ENCODE measurements at places on chromosomes 5 and 9.

- DNase-seq, result no peak
These were observed 59.3 kb downstream of the CAST start for GRCh38 chr5:96721351-96721977.

GRCh38 chr5:54785729-54786591 lies 199.4 kb downstream of the ESM1 start:
- no peak for DNase-seq

DNA sequence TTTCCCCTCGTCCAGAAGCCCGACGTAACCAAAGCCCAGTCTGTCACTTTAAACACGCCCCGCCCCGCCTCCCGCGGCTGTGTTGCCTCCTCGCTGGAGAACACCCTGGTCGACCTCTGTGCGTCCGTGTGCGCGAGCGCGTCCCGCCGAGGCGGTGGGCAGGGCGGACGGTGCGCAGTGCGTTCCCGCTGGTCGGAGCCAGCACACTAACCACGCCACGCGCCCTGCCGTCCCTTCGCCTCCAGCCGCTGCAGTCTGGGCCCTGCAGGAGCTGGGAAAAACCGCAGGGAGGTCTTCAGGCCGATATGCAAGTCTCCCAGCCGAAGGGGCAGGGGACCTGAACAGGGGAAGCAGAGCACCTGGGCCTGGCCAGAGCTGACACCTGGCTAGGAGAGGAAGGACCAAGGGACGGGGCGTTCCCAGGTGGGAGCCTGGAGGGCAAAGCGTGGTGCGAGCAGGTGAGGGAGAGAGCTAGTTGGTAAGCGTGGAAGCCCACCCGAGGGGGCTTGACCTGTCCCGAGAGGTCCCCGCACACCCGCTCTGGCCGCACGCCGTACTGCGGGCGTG lies 1.3 kb upstream of the PHPT1 start:
- no peak for DNase-seq

DNA sequence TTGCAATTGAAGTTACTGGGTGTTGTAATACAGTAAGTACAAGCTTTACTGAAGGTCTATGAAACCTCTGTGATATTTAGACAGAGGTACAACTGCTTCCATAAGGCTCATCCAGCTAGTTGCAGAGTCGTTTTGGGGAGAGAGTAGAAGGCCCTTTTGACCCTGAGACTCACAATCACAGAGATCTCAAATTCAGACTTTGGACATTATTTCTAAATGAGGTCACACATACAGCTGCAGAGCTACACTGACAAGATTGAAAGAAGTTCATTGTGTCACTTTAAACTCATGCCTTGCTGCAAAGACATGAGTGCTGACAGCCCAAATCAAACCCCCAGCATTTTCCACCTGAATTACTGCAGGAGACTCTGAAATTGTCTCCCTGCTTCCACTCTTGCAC lies 205.9 kb upstream of the TMEM161B start:
- DNase-seq, result no peak

DNA sequence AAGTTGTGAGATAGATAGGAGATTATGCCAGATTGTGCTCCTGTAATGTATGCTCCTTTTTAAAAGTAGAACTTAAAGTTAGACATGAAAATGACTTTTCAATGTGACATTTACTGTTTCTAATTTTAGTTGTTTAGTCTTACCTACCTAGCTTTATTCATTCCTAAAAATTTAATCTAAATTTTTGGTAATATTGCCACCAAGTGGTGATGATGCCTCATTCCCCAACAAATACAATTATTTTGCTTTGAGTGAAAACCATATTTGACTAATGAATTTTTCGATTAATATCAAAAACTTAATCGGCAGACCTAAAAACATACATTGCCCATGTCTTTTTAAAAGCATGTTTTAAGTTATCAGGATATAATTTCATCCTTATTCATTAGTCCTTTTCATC lies 25.6 kb downstream of the PPWD1 start:
- no peak for DNase-seq

DNA sequence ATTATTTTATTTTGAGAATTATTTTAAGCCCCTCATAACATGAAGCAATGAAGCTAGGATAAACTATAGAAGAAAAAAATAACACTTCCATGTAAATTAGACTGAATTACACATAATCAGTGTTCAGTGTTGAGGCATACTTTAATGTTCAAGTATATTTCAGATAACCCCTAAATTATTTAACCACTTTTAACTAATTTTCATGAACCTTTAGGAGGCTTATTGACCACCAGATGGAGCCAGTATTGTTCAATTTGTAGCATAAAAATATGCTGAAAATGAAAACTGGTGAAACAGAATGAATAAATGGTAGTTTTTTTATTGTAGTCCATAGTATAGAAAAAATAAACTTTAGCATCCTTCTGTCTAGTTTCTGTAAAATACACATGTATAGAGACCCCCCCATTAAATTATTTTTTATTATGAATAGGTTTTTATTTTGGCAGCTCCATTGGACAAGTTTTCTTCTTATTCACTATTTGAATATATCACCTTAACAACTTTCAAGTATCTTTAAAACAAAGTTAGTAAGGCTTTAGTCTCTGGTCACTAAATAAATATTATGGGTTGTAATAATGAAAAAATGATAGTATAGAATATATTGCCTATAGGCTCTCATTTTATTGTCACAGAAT lies 190.1 kb downstream of the CWC27 start:
- no peak for DNase-seq

- DNase-seq, result no peak
These were observed 21.1 kb downstream of the PSMB7 start for GRCh38 chr9:124394167-124394566.

DNA sequence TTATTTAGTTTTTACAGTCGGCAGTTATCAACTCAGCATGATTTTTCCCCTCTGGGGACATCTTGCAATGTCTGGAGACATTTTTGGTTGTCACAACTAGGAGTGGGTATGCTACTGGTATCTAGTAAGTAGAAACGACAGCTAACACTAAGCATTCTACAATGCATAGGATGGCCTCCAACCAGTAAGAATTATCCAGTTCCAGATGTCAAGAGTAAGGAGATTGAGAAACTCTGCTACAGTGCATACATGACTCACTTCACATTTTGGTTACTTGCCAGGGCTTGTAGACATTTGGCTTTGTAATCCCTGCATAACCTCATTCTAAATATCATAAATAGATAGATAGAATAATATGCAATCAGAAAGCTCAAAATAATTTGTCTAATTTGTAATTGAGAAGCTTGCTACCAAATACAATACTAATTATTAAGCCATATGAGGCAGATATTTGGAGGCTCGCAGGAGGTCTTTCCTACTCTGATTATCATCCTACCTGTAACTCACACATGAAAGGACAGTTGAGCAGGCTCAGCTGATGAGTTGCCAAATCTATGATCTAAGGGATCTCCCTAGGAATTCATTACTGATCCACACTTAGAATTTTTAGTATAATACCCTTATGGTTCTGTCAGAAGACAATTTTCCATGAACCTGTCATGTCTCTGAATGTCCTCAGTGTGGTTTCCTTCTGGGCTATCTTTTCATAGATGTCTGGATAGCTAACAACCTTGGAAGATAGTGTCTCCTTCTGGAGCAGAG lies 346.9 kb upstream of the TLE4 start:
- no peak for DNase-seq

GRCh38 chr5:170603109-170603508 lies 99.3 kb downstream of the KCNIP1 start:
- no peak for DNase-seq

DNA sequence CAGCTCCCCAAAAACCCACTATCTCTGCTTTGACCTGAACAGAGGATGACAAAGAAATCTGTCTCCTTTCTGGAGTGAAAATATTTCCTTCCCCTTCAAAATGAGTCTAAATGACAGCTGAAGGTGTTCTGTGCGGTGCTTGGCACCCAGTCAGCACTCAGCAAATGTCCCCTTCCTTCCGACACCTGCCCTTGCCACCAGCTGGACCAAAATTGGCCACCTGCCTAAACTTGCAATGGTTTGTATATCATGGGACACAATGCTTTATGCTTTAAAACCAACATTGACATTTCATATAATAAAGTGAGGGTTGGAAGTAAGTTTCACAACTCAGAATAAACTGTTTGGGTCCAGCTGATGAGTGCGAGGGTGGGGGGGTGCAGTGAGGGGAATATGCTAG lies 7.5 kb upstream of the TTC1 start:
- DNase-seq, result no peak

GRCh38 chr9:134644725-134645606 lies 3.4 kb downstream of the COL5A1 start:
- DNase-seq, result no peak

GRCh38 chr5:119373449-119373858 lies 17.6 kb downstream of the TNFAIP8 start:
- no peak for DNase-seq

GRCh38 chr5:36842087-36842486 lies 34.5 kb upstream of the NIPBL start:
- DNase-seq, result no peak

- DNase-seq, result no peak
These were observed 209.0 kb downstream of the CSNK1G3 start for GRCh38 chr5:123720955-123721354.

DNA sequence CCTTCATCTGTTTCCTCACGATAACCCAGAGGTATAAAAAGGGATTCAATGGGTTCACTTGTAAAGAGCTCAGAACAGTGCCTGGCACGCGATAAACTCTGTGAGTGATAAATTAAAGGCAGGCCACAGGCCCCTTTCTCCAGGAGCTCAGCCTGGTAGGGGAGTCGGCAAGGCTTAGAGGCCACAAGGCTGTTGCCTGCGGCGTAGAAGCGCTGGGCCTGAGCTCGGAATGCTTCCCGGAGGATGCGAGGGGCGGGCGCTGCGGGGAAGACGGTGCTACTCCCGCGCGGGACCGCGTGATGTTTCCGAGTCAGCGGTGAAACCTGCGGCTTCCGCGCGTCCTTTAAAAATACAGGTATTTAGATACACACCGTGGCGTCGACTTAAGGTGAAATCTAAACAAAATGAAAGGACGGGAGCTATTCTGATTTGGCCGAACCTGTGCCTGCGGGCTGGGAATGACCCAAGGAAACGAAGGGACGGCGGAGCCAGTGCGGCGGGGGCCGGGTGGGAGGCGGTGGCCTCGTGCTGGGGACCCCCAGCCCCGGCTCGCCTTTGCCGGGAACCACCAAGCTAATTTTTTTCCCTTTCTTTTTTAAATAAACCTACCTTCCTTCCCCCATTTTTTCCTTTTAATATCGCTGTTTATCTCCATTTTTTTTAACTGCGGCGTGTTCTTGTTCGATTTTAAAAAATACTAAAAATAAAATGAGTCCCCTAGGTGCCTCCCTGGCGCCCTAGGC lies 6.2 kb downstream of the NKX2-5 start:
- no peak for DNase-seq

- DNase-seq, result no peak
These were observed 89.7 kb upstream of the SLC44A1 start for GRCh38 chr9:105154723-105155191.

GRCh38 chr9:83304686-83305085 lies 233.5 kb downstream of the FRMD3 start:
- peak; percentile 63 for DNase-seq

DNA sequence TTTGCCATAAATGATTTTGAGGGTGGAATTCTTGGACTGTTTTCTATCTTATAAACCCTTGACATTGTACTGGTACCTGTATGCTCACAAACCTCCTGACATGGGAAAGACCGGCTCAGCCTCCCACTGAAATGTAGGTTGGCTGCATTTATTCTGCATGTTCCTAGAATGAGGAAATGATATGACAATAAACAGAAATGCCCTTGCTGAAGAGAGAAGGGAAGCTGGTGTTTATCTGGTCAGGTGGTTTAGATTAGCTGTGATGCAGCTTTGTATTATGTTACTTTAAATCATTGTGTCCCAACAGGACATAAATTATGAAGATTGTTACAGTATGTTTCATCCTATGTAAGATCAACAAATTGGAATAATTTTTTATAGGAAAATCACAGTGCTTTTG lies 23.1 kb upstream of the CATSPER3 start:
- DNase-seq, result no peak

DNA sequence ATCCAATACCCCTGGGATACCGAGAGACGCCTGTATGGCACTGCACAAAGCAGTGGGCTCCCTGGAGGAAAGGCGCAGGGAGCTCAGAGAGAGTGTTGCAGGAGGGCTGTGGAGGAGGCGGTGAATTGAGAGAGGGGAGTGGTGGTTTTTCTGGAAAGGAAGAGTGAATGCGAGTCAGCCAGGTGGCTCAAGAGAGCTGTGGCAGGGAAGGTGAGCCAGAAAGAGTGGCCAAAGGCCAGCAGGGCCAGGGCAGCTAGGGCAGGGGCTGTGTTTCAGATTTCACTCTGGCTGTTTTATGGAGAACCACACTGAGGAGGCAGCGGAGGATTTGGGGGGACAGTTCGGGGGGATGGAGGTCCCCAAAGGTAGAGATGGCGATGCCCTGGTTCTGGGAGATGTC lies 13.0 kb upstream of the DAB2IP start:
- no peak for DNase-seq

DNA sequence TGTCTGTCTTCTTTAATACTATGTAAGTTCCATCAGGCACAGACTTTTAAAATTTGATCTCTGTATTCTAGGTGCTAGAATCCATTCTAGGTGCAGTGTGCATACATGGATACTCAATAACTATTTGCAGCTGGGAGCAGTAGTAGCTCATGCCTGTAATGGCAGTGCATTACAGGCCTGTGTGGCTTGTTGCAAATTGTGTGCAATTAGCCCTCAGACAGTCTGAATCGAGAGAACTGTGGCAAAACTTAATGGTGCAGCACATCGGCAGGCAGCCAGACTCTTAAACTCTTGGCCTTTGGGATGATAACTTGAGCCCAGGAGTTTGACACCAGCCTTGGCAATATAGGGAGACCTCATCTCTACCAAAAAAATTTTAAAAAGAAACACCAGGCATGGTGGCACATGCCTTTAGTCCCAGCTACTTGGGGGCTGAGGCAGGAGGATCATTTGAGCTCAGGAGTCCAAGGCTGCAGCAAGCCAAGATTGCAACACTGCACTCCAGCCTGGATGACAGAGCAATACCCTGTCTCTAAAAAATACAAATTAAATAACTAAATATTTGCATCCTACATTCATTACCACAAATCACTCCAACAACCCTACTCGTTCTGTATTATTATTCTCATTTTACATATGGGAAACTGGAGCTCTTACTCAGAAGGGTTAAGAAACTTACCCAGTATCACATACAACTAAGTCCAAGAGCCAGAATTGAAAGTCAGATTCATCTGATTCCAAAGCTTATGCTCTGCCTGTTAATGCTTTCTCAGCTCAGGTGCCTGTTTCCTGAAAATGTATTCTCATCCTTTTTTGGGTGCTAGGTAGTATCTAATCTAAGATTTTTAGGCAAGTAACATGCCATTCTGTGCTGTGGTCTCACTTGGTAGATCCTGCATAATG lies 30.1 kb downstream of the PRKACG start:
- DNase-seq, result no peak

- no peak for DNase-seq
These were observed 101.9 kb upstream of the PRDM9 start for GRCh38 chr5:23405316-23406068.

GRCh38 chr5:68347536-68347935 lies 132.0 kb downstream of the PIK3R1 start:
- DNase-seq, result no peak

- no peak for DNase-seq
These were observed 199.7 kb upstream of the TLE4 start for GRCh38 chr9:79371948-79372555.

GRCh38 chr5:34483442-34484033 lies 172.6 kb upstream of the RAI14 start:
- peak; percentile 30 for DNase-seq

GRCh38 chr5:56696900-56697299 lies 118.4 kb upstream of the MAP3K1 start:
- no peak for DNase-seq

Measured in nucleus accumbens (tissue), 56 donors.